ENCODE measurements at places on chromosomes 11 and 22. TPM values are rescaled to one million over a fixed set of nuclear protein-coding genes. Genes with fewer than 3 reads are reported as not detected.

The SCGB1C1 gene
- total RNA-seq, result not detected

The IL18BP gene
- 7.5 TPM for total RNA-seq

The GRAP2 gene
- total RNA-seq, result 1.4 TPM

The DCUN1D5 gene
- total RNA-seq, result 64.6 TPM

The PRR33 gene
- total RNA-seq, result not detected

The FGF19 gene
- not detected for total RNA-seq

The CASP5 gene
- total RNA-seq, result not detected

The SCGB2A2 gene
- not detected for total RNA-seq

The LAMTOR1 gene
- 87.2 TPM for total RNA-seq

The TMEM25 gene
- 20.9 TPM for total RNA-seq

The TRIM48 gene
- not detected for total RNA-seq

The MS4A4A gene
- 41.3 TPM for total RNA-seq

The TSSK2 gene
- total RNA-seq, result not detected

The SPTBN2 gene
- total RNA-seq, result 1.1 TPM

The VSIG2 gene
- not detected for total RNA-seq

DNA sequence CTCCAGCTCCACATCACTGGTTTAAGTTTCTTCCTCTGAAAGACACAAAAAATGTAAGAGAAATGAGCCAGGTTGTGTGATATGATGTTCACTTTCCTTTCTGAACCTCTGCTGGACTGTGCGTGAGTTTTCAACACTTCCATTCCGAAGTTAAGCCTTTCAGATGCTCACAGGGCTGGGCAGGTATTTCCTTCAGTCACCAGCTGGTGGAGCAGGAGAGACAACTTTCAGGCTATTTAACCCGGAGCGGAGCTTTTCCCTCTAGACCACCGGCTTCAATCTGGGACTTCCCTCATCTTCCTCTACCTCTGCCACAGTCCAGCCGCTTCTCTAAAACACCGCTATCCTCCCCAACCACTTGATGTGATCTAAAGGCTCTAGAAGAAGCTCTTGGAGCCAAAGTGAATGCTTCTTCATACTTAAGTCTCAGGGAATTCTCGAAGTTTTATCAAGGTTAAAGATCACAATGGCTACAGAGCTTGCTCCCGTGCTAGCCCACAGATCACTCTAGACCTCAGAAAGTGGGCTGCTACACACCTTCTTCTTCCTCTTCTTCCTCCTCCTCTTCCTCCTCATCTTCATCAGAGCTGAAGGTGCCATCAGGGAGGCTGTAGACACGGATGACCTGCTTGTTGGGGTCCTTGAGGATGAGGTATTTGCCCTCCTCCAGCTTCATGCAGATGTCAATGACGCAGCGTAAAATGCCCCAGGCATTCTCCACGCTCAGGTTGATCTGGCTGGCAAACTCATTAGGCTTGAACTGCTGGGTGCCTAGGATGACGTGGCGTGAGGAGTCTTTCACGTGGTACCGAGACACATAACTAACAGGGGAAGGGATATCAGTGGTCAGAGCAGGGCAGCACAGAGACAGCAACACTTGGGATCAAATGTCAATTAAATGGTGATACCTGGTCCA is 4.4 kb upstream of the FOXRED2 start:
- H3K4me1 ChIP-seq, result peaks cover 23% of the 10 kb centered on the region
- H3K27me3 ChIP-seq, result no peaks in the 10 kb centered on the region
- no peak overlapping the region for H3K4me3 ChIP-seq
- H3K27ac ChIP-seq, result peak overlapping the region; percentile 48
- no peak for DNase-seq

DNA sequence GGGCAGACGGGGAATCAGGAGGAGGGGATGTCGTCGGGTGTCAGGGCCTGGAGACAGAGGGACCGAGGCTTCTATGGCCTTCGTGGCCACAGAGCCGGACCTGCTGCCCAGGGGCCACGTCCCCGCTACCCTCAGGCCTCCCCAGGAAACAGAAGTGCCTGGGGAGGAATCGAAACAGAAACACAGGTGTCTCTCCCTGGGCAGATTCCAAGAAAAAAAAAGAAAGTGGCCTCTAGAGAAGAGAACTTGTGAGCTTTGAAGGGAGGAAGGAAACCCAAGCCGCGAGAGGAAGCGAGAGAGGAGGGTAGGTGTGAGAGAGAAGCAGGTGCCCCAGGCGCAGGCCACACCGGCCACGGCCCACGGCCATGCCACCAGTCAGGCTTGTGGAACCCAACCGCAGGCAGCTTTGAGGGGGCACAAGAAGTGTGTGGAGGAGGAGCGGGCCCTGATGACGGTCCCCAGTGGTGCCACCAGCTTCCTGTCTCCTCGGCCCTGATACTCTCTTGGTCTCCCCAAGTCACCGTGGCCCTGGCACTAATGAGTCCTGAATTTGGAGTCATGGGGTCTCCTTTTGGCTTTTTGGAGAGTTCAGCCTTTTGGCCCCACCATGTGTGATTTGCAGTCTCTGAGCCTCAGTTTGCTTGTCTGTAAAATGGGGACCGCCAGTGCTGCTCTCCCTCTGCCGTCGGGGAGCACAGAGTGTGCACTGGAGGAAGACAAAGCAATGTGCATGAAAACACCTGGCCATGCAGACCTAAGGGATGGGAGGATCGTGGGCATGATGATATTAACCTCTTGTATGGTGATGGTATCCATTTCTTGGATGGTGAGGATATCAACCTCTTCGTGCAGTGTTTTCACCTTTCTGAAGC is 25.2 kb downstream of the LIF start:
- H3K4me3 ChIP-seq, result no peak overlapping the region
- H3K4me1 ChIP-seq, result no peaks in the 10 kb centered on the region
- H3K27ac ChIP-seq, result no peak overlapping the region
- DNase-seq, result no peak

GRCh38 chr11:64156235-64157011 is 9.5 kb downstream of the MACROD1 start:
- no peaks in the 10 kb centered on the region for H3K27me3 ChIP-seq
- no peak for DNase-seq
- H3K4me1 ChIP-seq, result peaks cover 4% of the 10 kb centered on the region
- no peak overlapping the region for H3K27ac ChIP-seq
- no peak overlapping the region for H3K4me3 ChIP-seq

DNA sequence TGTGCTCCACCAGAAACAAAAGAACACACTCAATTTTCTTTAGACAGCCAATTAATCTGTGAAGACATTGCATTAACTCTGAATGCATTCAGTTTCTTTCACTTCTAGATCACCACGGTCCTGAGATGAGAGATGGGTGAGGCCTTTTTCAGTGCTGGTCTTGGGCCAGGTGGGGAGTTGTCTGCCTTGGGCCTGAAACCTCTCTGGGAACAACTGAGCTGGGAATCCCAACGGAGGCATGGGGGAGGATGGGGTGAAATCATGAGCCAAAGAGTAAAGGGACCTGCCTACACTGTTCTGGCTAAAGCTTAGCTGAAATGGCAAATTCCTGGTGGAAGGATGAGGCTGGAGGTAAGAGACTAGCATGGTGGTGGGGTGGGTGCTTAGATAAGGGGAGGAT is 353.5 kb upstream of the B3GAT1 start:
- DNase-seq, result no peak
- H3K27me3 ChIP-seq, result no peaks in the 10 kb centered on the region
- no peak overlapping the region for H3K27ac ChIP-seq
- no peaks in the 10 kb centered on the region for H3K4me1 ChIP-seq

- DNase-seq, result peak; percentile 48
- no peaks in the 10 kb centered on the region for H3K27me3 ChIP-seq
- H3K36me3 ChIP-seq, result no peaks in the 10 kb centered on the region
- no peak overlapping the region for H3K4me3 ChIP-seq
These were observed 6.2 kb downstream of the KCNQ1OT1 start for GRCh38 chr11:2693271-2694261.

DNA sequence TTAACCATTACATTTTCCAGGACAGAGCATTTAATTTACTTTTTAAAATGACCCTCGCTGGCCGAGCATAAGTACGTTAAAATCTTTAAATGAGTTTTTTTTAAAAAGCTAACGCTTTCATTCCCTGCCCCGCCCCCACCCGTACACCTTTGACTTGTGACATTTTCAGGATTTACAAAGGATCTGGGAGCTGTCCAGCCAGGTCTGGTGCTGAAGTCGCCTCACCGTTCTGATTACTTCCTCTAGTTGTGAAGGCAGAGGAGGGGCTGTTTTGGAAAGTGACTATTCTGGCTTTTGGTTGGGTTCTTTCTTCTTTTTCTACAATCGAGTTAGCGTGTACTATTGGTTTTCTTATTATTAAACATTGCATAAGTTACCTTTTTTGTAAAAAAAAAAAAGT is 2.9 kb downstream of the C11orf87 start:
- H3K27me3 ChIP-seq, result peaks cover 22% of the 10 kb centered on the region
- no peak overlapping the region for H3K27ac ChIP-seq
- DNase-seq, result no peak
- no peaks in the 10 kb centered on the region for H3K36me3 ChIP-seq
- H3K4me3 ChIP-seq, result no peak overlapping the region
- H3K4me1 ChIP-seq, result no peaks in the 10 kb centered on the region

GRCh38 chr11:28259177-28259843 is 151.1 kb downstream of the METTL15 start:
- peak; percentile 56 for DNase-seq
- peaks cover 5% of the 10 kb centered on the region for H3K36me3 ChIP-seq
- no peak overlapping the region for H3K27ac ChIP-seq
- no peaks in the 10 kb centered on the region for H3K4me1 ChIP-seq
- H3K4me3 ChIP-seq, result no peak overlapping the region
- no peaks in the 10 kb centered on the region for H3K27me3 ChIP-seq

- H3K27me3 ChIP-seq, result no peaks in the 10 kb centered on the region
- H3K4me3 ChIP-seq, result no peak overlapping the region
- no peaks in the 10 kb centered on the region for H3K4me1 ChIP-seq
- H3K36me3 ChIP-seq, result no peaks in the 10 kb centered on the region
These were observed 126.9 kb downstream of the APIP start for GRCh38 chr11:34789196-34789834.

GRCh38 chr11:30312243-30312642 is 10.7 kb upstream of the ARL14EP start:
- DNase-seq, result no peak
- H3K4me3 ChIP-seq, result no peak overlapping the region
- H3K27ac ChIP-seq, result no peak overlapping the region
- no peaks in the 10 kb centered on the region for H3K27me3 ChIP-seq

DNA sequence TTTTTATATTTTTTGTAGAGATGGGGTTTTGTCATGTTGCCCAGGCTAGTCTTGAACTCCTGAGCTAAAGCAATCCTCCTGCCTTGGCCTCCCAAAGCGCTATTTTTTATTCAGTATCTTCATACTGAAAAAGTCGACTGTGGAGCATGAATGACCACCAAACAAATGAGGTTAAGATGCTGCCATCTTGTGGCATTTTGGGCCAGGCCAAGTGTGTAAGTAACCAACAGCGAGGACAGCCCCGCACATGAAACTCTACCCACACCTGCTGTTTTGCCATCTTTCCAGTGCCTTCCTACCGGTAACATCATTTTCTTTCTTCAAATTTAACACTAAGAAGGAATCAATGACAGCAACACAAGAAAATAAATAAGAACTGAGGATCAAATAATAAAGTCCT is 32.2 kb upstream of the AQP11 start:
- no peak overlapping the region for H3K4me3 ChIP-seq
- H3K4me1 ChIP-seq, result no peaks in the 10 kb centered on the region
- DNase-seq, result no peak
- no peak overlapping the region for H3K27ac ChIP-seq
- H3K27me3 ChIP-seq, result no peaks in the 10 kb centered on the region

- no peak for DNase-seq
- no peaks in the 10 kb centered on the region for H3K4me1 ChIP-seq
- no peak overlapping the region for H3K4me3 ChIP-seq
- H3K27me3 ChIP-seq, result no peaks in the 10 kb centered on the region
- peaks cover 17% of the 10 kb centered on the region for H3K36me3 ChIP-seq
These were observed 68.4 kb upstream of the CLNS1A start for GRCh38 chr11:77705876-77706579.

GRCh38 chr22:23495614-23496444 is 84.3 kb downstream of the IGLL1 start:
- no peaks in the 10 kb centered on the region for H3K4me1 ChIP-seq
- DNase-seq, result no peak
- H3K4me3 ChIP-seq, result no peak overlapping the region
- H3K27ac ChIP-seq, result no peak overlapping the region

GRCh38 chr11:14455648-14456430 is 43.8 kb downstream of the COPB1 start:
- peaks cover 71% of the 10 kb centered on the region for H3K36me3 ChIP-seq
- H3K27ac ChIP-seq, result no peak overlapping the region
- H3K4me1 ChIP-seq, result no peaks in the 10 kb centered on the region
- DNase-seq, result no peak

- no peak overlapping the region for H3K27ac ChIP-seq
- DNase-seq, result no peak
- H3K4me1 ChIP-seq, result no peaks in the 10 kb centered on the region
- H3K4me3 ChIP-seq, result no peak overlapping the region
- H3K27me3 ChIP-seq, result no peaks in the 10 kb centered on the region
These were observed 16.4 kb downstream of the ZBED4 start for GRCh38 chr22:49869845-49870712.

DNA sequence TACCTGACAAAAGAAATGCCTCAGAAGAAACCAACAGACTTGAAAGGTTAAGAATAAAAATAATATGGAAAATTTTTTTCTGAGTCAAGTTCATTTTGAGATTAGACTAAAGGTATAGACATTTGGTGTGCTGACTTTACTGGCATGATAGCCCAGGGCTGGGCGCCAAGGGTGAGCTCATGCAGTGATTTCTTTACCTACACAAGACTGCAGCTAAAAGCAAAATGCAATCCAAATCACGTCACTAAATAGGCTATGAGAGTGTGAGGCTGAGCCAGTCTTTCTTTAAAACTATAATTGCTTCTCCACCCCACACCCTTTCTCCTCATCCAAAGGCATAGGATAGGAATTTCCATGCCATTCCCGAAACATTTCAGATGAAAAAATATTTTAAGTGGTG is 196.5 kb downstream of the FAM76B start:
- no peak for DNase-seq
- H3K27me3 ChIP-seq, result no peaks in the 10 kb centered on the region
- H3K4me3 ChIP-seq, result no peak overlapping the region
- H3K4me1 ChIP-seq, result no peaks in the 10 kb centered on the region

- DNase-seq, result no peak
- no peaks in the 10 kb centered on the region for H3K36me3 ChIP-seq
- no peak overlapping the region for H3K4me3 ChIP-seq
- no peaks in the 10 kb centered on the region for H3K4me1 ChIP-seq
These were observed 711.1 kb upstream of the LRRC4C start for GRCh38 chr11:42170601-42171000.

GRCh38 chr11:9799886-9800285 is 136.0 kb downstream of the SWAP70 start:
- no peak overlapping the region for H3K27ac ChIP-seq
- DNase-seq, result no peak
- H3K4me3 ChIP-seq, result no peak overlapping the region
- no peaks in the 10 kb centered on the region for H3K36me3 ChIP-seq
- H3K27me3 ChIP-seq, result no peaks in the 10 kb centered on the region
